ENCODE measurements at places on chromosomes 5 and 9.

- no peak for DNase-seq
These were observed 6.2 kb downstream of the SLC6A18 start for GRCh38 chr5:1231354-1231905.

- no peak for DNase-seq
These were observed 696.5 kb downstream of the NR2F1-AS1 start for GRCh38 chr5:92884469-92884868.

DNA sequence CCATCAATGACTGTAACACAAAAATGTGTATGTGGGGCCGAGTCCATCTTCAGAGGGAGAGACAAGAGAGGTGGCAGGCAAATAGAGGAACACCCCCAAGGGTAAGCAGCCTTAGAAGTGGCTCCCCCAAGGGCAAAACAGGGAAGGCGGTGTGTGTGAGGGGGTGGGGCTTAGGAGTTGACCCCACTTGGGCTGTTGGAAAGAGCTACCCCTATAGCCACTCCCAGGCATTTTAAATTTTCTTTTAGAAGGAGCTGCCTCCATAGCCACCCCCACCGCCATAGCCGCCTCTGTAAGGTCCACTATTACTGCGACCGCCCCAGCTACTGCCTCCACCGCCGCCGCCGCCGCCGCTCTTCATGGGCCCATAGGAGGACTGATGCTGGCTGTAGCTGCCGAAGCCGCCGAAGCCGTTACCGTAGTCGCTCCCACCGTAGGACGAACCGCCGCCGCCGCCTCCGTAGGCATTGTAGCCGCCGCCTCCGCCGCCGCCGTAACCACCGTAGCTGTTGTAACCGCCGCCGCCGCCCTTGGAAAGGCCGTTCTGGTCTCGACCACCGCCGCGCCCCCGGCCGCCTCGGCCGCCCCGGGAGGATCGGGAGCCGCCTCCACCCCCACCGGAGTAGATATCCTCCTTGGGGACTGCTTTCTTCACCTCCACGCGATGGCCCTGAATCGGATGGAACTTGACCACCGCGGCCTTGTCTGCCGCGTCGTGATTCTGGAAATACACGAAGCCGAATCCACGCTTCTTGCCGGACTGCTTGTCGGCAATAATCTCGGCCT, 1.1 kb downstream of the HNRNPA0 start:
- DNase-seq, result peak; percentile 47

- no peak for DNase-seq
These were observed 208.0 kb downstream of the CHSY3 start for GRCh38 chr5:130112246-130112645.

GRCh38 chr5:36662291-36662851, 56.0 kb downstream of the SLC1A3 start:
- DNase-seq, result no peak

DNA sequence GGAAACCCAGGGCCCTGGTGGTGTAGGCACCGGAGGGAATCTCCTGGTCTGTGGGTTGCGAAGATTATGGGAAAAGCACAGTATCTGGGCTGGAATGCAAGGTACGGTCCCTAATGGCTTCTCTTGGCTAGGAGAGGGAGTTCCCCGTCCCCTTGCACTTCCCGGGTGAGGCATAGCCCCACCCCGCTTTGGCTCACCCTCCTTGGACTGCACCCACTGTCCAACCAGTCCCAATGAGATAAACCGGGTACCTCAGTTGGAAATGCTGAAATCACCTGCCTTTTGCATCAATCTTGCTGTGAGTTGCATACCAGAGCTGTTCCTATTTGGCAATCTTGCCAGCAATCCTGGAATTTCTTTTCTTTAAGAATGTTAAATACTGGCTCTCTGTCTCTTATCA, 1429.1 kb downstream of the MAT2B start:
- DNase-seq, result no peak

- no peak for DNase-seq
These were observed 964.9 kb downstream of the MAT2B start for GRCh38 chr5:164470312-164470711.

DNA sequence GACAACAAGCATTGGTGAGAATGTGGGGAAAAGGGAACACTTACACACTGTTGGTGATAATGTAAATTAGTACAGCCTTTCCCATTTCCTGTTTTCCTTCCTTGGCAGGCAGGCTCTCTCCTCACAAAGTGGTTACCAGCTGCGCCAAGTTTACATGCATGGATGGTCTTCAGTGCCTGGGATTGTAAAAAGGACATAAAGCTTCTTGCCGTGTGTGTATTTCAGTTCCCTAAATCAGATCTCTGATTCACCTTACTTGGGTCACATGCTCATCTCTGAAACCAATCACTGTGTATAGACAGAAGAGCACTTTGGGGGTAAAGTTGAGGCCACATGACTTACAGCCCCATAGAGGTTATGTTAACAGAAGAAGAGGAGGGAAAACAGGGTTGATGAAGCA, 92.8 kb downstream of the CAVIN4 start:
- DNase-seq, result no peak

DNA sequence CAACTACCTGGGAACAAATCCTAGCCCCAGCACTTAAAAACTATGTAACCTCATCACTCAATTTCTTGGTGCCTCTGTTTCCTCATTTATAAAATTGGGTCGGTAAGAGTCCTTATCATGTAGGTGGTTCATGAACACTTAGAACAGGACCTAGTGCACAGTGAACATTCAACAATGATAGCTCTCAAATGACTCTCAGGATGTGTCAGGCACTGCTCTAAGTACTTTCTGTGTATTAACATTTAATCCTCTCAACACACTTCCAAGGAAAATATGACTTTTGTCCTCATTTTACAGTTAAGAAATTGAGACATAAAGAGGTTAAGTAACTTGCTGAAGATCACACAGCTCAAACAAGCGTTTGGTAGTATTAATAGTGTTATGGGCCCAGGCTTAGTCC, 202.1 kb upstream of the KLF4 start:
- DNase-seq, result no peak

GRCh38 chr5:113759505-113759904, 246.0 kb downstream of the YTHDC2 start:
- DNase-seq, result no peak

GRCh38 chr5:165242646-165243045, 1737.2 kb downstream of the MAT2B start:
- DNase-seq, result no peak

DNA sequence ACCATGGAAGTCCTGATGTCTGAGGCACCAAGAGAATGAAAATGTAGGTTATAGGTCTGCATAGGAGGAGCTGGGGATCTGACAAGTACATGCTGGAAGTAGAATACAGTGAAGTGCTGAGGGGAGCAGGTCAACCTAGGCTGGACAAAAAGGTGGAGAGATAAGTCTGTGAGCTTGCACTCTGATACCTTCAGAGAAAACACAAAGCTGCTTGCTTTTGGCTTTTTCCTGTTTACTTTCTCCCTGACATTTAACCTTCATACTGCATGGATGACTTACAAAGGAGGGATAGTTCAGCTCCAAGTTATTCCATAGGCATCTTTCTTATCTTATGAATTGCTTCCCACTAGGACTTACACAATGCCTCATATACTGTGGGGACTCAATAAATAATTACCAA, 256.7 kb upstream of the NREP start:
- no peak for DNase-seq

GRCh38 chr9:135034106-135034505, 53.4 kb upstream of the OLFM1 start:
- no peak for DNase-seq

GRCh38 chr9:81666123-81666522, 23.2 kb downstream of the TLE1 start:
- peak; percentile 77 for DNase-seq

- peak; percentile 67 for DNase-seq
These were observed 27.9 kb downstream of the LYRM7 start for GRCh38 chr5:131198625-131199024.

DNA sequence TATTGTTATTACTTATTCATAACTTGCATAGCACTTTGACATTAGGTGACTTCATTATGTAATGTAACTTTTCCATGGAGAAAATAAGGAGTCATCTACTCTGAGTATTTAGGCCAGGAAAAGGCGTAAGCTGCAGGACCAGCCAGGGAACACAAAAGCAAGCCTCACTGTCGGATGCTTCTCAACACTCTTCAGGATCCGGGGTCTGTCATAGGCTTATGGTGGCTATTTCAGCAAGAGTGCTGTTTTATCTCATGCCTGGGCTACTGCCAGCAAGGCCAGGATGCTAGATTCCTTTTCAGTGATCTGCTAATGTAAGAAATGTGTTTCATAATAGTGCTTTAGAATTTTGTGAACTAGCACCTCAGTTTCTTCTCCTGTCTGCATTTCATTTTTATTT, 162.4 kb downstream of the CHSY3 start:
- DNase-seq, result no peak
